ENCODE measurements at places on chromosomes 6 and 20. TPM values are rescaled to one million over a fixed set of nuclear protein-coding genes. Genes with fewer than 3 reads are reported as not detected.

The CAP2 gene
- total RNA-seq, result 11.6 TPM

The GSTA2 gene
- total RNA-seq, result not detected

- DNase-seq, result no peak
These were observed 12.1 kb downstream of the SYNGAP1 start for GRCh38 chr6:33431880-33432541.

The THEMIS gene
- total RNA-seq, result not detected

The WFDC10B gene
- not detected for total RNA-seq

The TRERF1 gene
- total RNA-seq, result 13.9 TPM

The OPRL1 gene
- total RNA-seq, result 7.4 TPM

The CEP85L gene
- 7.8 TPM for total RNA-seq

The SYNDIG1 gene
- not detected for total RNA-seq

GRCh38 chr6:29466241-29466640 lies 9.3 kb downstream of the OR2H1 start:
- DNase-seq, result peak; percentile 26

GRCh38 chr6:136324686-136325380 lies 35.2 kb upstream of the BCLAF1 start:
- no peak for DNase-seq

DNA sequence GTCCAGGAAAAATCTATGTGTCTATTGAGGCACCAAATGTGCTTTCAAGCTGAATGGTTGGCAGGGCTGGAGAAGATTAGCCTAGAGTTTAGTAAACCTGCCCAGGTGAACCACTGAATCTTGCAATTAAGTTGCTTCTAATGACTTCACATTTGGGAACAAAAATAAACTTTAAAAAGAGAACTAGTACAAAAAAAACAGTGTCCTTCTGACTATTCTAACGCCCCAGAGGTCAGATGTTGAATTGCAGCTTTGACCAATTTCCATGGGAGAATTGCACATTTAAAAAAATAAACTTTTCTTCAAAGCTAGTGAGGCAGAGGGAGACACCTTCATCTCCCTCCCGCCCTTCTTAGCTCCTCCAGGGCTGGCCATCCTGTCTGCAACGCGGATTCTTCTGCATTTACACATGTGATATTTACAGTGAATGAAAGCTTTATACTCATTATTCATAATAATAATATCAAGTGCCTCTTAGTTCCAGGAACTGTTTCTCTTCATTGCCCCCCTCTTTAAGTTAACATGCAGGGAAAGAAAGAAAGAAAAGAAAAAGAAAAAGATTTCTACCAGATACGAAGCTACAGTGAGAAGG lies 270.2 kb downstream of the SMOC2 start:
- no peak for DNase-seq

The DSP gene
- 71.6 TPM for total RNA-seq

DNA sequence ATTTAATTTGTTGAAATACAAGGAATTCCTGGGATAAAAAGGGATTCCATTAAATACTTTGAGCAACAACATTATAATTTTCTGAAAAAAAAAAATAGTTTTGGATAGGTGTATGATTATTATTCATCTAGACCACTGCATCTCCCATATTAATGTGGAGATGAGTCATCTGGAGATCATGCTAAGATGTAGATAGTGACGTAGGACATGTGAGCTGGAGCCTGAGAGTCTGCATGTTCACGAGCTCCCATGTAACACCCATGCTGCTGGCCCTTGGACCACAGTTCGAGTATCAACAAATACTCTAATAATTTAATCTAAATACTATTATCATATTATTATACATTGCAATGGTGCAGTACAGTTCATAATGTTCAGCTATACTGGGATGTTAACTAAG lies 91.6 kb downstream of the EPM2A start:
- DNase-seq, result no peak

- DNase-seq, result no peak
These were observed 2.1 kb downstream of the TMEM14B start for GRCh38 chr6:10749734-10750133.

The ITPR3 gene
- 41.8 TPM for total RNA-seq

The OSBPL2 gene
- total RNA-seq, result 32.5 TPM

- DNase-seq, result no peak
These were observed 536 bp upstream of the RAET1G start for GRCh38 chr6:149923327-149923986.

The FOXQ1 gene
- total RNA-seq, result 7.5 TPM

GRCh38 chr6:80454197-80454596 lies 347.7 kb downstream of the BCKDHB start:
- peak; percentile 88 for DNase-seq

The LGSN gene
- not detected for total RNA-seq

The LHFPL5 gene
- total RNA-seq, result not detected

The ZC2HC1B gene
- total RNA-seq, result not detected

DNA sequence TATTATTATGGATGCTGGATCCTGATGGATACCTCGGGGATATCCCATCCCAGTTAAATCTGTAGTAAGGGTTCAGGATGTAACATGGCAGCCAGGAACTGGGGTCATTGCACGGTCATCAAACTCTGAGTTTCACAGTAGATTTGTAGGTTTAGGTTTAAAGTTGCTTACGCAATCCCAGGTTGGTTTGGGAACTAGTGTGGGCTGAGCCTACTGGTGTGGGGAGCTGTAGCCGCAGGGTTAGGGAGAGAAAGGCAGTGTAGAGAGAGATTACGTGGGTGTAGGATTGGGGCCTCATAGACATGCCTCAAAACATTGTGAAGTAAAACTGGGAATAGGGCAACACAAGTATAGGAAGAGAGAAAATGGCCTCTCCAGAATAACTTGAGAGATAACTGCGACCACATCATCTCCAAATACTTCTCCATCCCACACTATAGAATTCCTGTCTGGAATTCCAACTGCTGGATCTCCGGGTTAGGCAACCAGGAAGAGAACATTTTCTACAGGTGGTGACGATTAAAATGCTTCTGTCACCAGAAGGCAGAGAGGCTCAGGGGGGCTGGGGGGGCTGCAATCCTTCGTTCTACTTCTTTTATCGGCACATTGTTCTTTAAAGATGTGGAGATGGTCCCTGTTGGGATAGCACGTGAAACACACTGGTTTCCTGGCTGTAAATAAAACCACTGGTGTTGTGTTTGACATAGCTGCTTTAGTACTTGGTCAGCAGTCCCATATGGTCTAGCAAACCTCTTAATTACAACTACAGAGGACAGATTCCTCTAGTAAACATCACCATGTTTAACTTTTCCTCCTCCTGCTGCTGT lies 44.9 kb upstream of the TMEM170B start:
- no peak for DNase-seq

- peak; percentile 73 for DNase-seq
These were observed 57.0 kb upstream of the PREP start for GRCh38 chr6:105459864-105460263.

GRCh38 chr20:38238829-38239228 lies 21.7 kb downstream of the KIAA1755 start:
- no peak for DNase-seq

The BCAS1 gene
- total RNA-seq, result 0.35 TPM

The BEND6 gene
- 1.3 TPM for total RNA-seq

- peak; percentile 90 for DNase-seq
These were observed 2.5 kb downstream of the TNFRSF6B start for GRCh38 chr20:63698739-63699465.

The FKBP1C gene
- 1.9 TPM for total RNA-seq

DNA sequence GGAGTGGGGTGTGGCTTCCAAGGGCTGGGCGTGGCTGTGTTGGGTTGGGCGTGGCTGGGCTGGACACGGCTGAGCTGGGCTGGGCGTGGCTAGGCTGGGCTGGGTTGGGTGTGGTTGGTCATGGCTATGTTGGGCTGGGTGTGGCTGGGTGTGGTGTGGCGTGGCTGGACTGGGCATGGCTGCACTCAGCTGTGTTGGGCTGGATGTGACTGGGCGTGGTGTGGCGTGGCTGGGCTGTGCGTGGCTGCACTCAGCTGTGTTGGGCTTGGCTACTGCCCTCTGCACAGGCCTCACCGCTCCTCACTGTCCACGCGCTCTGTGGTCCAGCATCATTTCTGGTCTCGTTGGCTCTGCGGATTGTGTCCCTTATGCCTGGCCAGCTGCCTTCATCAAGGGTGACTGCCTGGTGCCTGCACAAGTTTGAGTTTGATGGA lies 43.5 kb upstream of the SLCO4A1 start:
- peak; percentile 83 for DNase-seq

DNA sequence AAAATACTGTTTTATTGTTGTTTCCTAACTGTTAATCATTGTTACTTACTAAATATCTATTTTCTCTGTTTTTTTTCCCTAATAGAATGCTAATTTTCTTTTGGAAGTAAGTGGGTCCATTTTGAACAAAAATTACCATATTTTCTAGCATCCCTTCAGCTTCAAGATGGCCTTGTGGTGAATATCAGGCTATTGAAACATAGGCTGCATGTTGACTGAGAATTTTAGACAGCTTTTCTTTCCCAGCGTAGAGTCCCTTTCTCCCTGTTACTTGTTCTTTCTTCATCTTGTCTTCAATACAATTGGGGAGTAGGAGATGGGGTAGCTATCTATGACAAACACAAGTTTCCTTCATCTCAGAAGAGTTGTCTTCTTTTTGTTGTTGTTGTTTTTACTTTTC lies 397.0 kb downstream of the DOK5 start:
- no peak for DNase-seq

DNA sequence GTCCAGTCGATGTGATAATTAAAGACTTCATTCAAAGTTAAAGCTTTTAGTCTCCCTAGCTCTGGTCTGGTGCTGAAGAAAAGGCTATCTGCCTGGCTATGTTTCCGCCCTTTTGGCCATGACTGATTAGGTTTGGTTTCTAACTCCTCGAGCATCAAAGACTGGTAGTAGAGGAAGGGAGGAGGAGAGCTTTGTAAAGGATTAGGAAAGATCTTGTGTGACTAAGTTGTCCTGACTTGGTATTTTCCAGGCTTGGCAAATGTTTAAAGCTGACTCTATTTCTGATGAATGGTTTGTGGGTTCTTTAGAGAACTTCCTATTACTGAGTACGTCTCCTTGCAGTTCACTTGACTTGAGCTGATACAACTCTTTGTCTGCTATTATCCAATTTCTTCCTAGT lies 312.9 kb downstream of the GJA1 start:
- peak; percentile 3 for DNase-seq

DNA sequence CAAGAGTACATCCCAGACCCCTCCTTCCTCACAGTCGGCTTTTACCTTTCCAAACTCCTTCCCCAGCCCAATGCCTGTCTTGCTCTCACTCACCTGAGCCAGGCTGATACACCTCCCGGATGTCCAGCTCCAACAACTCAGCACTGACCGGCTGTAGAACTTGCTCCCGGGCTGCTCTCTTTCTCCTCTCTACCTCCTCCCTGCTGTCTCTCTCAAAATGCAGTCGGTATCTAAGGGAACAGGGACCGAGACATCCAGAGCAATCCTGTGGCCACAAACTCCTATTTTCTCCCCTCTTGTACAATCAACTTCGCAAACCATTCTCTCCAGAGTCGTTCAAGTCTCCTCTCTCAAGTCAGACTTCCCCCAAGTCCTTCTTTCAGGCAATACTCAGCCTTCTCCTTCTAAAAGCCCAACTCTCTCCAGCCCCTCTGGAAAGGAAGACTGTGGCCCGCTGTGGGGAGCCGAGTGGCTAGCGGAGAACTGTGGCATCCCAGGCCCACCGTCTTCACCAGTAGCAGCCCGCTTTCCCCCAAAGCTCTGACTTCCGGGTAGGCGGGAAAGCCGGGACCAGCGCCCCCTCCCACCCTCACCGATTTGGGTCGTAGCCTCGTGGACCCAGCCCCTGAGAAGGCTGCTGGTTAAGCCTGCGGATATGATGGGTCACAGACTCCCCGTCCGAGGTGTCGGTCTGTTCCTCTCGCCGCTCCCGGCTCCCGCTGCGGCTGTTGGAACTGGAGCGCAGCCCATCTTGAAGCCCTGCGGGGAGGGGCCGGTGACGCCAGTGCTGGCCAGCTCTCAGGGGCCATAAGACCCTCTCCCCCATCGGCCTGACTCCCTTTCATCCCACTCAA lies 1.1 kb downstream of the GNL1 start:
- no peak for DNase-seq

DNA sequence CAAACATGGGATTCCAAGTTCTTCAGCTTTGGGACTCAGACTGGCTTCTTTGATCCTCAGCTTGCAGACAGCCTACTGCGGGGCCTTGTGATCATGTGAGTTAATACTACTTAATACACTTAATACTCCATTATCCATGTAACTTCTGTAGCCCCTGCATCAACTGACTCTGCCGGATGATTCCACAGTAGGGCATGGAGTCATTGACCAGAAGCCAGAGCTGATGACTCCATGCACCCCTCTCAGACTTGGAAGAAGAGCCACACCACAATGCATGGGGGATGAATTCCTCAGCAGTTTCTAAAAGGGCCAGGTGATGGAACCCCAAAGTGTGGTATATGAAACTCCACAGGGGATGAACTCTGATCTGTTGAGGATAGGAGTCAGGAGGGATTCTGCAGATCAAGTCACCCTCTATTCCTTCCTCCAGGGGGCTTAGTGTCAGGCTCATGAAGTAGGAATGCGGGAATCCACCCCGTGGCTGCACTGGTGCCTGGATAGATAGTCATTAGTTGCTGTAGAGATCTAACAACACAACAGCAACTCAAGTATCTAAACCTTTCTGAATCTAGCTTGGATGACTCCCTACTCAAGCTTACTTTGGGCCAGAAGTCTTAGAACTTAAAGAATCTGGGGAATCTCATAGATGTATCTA lies 70.2 kb downstream of the GPR6 start:
- no peak for DNase-seq

- no peak for DNase-seq
These were observed 172.3 kb downstream of the PTPRT start for GRCh38 chr20:43017241-43018030.

The DACT2 gene
- total RNA-seq, result not detected

The CYP24A1 gene
- total RNA-seq, result 0.81 TPM

DNA sequence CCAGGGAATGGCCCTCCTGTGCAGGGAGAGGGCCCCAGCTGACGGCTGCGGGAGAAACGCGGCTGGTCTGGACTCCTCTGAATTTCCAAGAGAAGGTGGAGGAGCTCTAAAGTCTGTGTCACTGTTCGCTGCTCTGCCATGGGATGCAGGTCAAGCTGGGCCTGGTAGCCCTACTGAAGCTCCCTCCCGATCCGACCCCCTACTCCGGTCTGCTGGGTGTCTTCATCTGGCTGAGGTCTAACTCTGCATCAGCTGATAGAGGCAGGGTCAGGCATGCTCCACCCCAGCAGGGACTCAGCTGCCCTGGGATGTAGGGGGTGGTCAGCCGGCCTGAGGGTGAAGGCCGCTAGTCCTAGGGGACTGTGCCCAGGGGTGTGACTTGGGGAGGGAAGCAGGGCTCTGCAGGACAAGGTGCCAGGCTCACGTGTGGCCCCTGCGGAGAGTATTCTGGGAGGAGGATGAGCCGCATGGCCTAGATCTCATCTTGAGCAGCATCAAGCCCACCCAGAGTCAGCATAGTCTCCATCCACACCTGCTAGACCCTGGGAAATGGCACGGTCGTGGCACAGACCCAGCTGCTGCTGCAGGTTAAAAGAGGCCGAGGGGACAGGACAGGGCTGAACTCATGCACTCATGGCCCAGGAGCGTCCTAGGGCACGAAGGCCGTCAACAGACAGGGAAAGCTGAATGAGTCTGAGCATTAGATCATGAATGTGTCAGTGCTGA lies 1.4 kb downstream of the CST3 start:
- no peak for DNase-seq

The COMMD7 gene
- 33.5 TPM for total RNA-seq

The HAO1 gene
- not detected for total RNA-seq

GRCh38 chr6:52330470-52330869 lies 31.5 kb upstream of the PAQR8 start:
- DNase-seq, result no peak
